NCI-H1105 treated with DMSO at 0.1 percent for 48 hours (cell line): ENCODE measurements at places on chromosomes 7 and 10.

GRCh38 chr7:17456541-17456940, 158.1 kb downstream of the AHR start:
- no peak for DNase-seq

- DNase-seq: no peak
Measured at GRCh38 chr10:12448729-12449391, 99.5 kb downstream of the CAMK1D start.

- DNase-seq: no peak
Measured at GRCh38 chr10:20625868-20626267, 271.2 kb downstream of the NEBL start.

DNA sequence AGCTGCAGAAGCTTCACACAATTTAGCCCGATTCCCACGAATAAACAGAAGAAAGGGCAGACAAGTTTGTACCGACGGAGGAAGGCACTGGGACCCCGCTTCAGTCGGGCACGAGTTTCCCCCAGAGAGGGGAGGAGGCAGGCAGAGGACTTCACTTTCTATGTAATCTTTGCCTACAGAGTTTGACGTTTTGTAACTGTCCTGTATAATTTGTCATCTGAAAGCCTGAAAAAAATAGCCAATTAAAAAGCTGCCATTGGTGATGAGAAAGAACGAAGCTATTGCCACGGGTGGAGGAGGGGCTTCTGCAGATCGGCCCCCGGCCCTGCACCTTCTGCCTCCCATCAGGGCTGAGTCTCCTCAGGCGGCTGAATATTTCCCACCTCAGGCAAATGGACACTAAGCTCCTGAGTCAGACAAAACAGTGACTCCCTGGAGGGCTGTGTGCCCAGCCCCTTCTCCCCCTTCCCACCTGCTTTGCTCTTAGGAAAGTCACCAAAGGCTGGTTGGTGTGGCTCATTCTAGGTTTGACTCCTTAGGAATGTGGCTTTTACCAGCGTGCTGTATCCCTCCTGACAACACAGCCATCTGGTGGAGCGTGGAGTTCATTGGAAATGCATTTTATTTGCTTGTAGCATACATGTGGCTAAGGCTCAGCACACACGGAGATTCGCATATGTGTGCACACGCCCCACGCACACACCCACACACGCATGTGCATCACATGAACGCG, 117.4 kb downstream of the VIPR2 start:
- no peak for DNase-seq
